Natural killer cell (primary cell): ENCODE measurements at places on chromosomes 5 and 9. TPM values are rescaled to one million over a fixed set of nuclear protein-coding genes. Genes with fewer than 3 reads are reported as not detected.
A peak's percentile ranks its signal among the peaks of the same experiment; 100 is the strongest.

GRCh38 chr9:4829969-4830368 lies 37.2 kb downstream of the RCL1 start:
- no peak for DNase-seq

The TAF9 gene
- 53.8 TPM for total RNA-seq

The NUTM2F gene
- total RNA-seq: not detected

The NR4A3 gene
- 31.1 TPM for total RNA-seq

GRCh38 chr9:78865737-78866136 lies 568.8 kb downstream of the PSAT1 start:
- no peak for DNase-seq

- no peak for DNase-seq
These were observed 226.7 kb upstream of the PTGER4 start for GRCh38 chr5:40452874-40453624.

- DNase-seq: no peak
These were observed 2.6 kb downstream of the TEX10 start for GRCh38 chr9:100350188-100350587.

The QRFP gene
- total RNA-seq: not detected

GRCh38 chr5:154190595-154191304 lies at the start of gene GALNT10:
Gene GALNT10, plus strand, starts transcription at chr5:154190733. Its CDS starts 134 bp downstream, at chr5:154190867.
- peak; percentile 86 for DNase-seq

GRCh38 chr5:7802855-7803254 lies 48.1 kb downstream of the CFAP90 start:
- no peak for DNase-seq

DNA sequence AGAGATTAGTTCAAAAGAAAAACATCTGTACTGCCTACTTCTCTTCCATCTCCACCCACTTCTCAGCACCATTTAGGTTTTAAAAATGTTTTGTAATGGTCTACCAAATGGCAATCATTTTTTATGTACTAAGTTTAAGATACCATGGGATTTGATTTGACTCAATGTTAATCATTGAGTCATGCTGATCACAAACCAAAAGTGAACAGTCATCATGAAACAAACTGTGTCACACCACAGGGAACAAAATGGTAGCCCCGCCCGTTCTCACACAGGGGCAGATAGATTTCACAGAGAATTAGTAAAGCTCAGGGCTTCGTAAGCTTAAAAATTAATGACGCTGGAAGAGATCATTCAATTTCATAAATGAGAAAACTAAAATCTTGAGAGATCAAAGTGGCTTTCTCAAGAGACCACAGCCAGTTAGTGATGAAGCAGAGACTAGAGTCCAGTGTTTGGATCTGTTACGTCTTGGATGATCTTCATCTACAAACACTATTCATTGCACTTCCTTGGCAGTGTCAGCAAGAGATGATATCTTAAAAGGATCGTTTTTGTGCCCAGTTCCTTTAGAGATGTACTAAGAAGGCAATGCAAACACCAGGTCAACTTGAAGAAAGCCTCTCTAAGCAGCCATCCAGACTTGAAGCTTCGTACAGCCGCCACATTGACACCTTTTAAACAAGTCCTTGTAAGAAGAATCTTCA lies 33.9 kb upstream of the TRIO start:
- DNase-seq: no peak

DNA sequence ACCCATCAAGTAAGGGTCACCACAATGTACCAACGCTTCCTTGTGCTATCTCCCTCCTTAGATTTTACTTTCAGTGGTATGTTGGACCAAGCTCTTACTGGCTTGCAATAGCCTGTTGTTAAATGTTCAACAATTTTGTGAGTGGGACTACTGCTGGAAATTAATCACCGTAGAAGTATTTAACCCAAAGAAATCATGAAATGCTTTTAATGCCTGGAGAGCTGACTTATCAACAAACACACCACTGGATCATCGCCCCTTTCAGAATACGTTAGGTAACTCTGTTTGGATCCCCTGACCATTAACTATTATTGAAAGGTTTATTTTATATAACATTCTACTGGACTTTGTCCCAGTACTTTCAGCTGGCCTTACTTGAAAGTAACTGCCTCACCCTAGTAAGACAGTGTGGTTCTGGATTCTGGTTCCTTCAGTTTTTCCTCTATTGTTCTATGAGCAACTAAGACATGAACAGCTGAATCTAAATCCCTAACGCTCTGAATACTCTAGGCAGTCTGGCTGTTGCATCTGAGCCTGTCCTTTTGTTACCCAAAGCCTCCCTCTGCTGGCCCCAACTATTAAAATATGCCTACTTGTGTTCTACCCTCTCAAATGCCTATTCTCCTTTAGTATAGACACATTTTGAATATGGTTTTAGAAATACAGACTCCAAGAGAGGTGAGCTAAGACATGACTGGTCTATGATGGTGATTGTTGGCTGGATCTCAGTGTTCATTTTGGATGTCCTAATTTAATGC lies 1203.4 kb upstream of the DMAC1 start:
- DNase-seq: no peak

DNA sequence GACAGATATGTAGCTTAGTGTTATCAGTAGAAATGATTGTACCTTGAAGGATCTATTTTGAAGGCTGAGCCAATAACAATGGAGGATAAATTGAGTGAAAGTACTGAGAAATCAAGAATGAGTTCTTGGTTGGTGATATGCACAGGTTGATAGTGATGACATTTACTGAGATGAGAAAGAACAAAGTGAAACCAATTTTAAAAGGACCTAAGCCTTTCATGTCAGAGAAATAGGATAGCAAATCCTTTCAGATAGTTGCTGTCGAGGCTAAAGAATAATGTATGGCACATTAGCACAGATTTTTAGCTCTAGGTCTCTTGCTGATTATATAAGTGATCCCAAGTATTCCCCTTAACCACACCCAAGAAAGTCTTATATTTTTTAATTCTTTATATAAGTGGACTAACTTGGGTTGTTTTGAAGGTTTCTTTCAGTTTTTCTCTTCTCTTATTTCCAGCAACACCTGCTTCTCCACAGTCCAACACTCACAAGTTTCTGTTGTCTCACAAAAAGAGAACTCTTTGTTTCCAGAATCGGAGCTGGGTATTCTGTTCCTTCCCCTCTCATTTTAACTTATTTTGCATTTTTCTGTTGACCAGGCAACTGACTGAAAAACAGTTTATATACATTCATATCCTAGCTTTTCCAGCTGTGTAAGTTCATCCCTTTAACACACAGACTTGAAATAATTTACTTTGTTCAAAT lies 286.9 kb upstream of the ATP10B start:
- DNase-seq: no peak

DNA sequence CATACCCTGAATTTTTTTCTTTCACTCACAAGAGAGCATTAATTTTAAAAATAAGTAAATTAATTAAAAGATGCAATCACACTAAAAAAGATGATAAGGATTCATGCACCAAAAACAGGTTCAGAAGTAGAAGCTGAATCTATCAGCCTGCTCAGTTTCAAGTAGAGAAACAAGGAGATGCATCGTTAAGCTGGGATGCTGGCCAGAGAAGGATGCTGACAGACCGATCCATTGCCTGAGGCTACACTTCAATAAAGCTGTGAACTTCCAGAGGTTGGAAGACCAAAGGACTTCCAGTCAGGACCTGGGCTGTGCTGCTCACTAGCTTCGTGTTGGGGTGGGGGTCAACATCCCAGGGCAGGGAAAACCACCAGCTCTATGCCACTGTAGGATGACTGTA lies 457.7 kb downstream of the EFNA5 start:
- DNase-seq: no peak

- DNase-seq: no peak
These were observed 98.1 kb downstream of the DOCK8 start for GRCh38 chr9:312596-313320.

DNA sequence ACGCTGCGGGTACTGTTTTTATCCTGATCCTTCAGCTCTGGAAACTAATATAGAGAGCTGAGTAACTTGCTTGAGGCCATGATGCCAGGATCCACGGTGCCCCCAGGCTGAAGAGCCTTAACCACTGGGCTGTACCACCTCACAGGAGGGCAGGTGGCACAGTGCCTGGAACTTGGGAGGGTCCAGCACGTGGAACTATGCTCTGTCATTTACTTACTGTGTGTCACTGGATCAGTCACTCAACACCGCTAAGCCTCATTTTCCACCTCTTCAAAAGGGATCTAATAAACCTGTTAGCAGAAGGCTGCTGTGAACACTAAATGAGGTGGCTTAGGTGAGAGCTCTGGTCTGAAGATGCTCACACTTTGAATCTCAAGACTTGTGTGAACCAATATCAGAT lies 29.6 kb downstream of the KCNIP1 start:
- DNase-seq: no peak

The ABO gene
- total RNA-seq: 4.2 TPM

The HTR1A gene
- total RNA-seq: not detected

DNA sequence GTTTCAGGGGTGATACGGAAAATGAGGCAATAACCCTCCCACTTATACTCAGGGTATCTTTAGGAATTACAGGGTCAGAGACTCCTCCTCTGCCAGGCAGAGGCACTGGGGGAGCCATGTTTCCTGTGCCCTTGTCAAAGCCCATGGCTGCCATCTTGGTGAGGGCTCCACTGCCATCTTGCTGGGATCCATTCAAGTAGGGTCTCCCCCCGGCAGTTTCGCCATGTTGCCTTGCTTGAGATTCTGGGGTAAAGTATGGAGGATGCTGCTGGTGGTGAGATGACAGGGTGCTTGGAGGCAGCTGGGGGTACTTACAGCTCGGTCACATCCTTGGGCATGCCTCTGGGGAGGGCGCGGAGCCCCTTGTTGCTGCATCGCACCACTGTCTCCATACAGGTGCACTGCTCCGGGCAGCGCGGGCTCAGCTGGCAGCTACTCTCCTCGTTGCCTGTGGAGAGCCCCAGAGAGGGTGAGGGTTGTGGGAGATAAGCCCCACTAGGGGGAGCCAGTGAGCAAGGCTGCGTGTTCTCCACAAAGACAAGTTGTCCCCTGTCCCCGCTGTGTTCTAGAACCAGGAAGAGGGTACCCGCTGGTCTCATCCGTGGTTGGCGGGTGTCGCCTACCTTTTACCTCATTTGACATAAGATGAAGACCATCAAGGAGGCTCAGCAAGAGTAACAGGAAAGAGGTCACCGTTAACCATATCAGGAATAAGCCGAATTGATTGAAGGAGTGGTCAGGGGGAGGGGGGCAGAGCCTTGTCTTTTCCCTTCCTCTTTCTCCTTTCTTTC lies 169.0 kb upstream of the PANK3 start:
- no peak for DNase-seq

The LRRC19 gene
- total RNA-seq: not detected

The LIX1 gene
- not detected for total RNA-seq

GRCh38 chr5:9149988-9150387 lies 395.9 kb downstream of the SEMA5A start:
- no peak for DNase-seq

GRCh38 chr9:109442716-109443115 lies 55.4 kb downstream of the PTPN3 start:
- DNase-seq: no peak

DNA sequence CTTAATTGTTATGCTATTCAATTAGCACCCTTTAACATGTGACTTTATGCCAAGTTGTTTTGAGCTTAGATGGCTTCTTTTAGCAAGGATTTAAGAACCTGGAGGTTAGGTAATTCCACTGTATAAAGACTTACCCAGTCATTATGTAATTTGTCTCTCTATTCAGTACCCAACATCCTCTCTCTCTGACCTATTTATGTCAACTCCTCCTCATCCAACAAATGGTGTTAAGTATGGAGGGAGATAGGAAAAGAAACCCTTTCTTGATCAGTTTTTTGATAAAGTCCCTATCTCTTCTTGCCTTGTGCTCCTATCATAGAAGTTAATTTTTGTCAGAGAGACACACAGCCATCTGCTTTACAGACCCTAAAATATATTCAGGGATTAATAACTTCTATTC lies 181.2 kb upstream of the GPR151 start:
- no peak for DNase-seq

The BAAT gene
- total RNA-seq: not detected

DNA sequence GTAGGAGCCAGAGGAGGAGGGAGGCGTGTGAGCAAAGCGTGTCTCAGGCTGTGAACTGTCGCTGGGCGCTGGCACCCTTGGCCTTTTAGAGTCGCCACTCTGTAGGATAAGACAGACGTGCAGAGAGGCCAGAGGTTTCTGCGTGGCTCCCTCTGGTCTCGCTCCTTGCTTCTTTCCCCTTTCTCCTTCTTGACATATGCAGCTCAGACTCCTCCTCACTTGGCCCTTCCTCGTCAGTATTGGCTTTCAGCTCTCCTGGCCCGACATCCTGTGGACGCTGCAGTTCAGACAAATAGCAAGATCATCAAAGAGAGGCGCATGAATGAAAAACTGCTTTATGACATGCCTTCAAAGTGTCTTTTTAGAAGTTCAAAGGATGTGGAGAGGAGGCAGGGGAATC lies 116.8 kb upstream of the SPRY4 start:
- no peak for DNase-seq

GRCh38 chr9:129138476-129139232 lies 27.4 kb downstream of the PTPA start:
- DNase-seq: no peak

DNA sequence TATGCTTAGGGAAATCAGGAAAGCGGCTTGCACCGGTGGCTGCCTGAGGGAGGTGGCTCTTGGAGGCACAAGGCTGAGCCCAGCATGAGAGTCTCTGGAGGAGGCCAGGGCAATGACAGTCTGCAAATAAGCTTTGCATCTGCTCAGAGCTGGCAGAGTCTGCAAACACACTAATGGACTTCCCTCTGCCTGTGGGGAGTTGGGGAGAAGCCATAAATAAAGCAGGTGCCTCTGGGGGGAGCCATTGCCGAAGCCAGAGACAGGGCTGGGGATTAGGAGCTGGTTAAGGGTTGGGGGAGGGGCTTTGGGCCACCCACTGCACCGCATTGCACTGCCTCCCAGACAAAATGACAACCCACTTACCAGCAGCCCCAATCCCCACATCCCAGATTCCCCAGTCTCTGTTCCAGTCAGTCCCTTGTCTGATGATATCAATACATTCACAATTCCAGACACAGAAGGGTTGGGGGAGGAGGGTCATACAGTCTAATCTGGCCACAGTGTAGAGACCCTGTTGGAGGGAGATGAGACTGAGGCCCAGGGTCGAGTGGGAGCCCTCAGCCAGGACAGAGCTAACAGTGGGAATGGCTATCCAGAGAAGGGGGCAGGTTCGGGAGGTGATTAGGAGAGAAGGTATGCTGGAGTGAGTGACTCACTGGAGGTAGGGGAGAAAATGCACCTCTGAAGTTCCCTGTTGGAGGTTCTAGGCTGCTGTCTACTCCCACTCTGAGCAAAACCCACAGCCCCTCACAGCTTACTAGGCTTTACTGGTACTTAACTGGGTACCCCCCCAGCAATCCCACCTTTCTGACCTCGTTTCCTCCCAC lies 53.7 kb downstream of the PAX5 start:
- DNase-seq: no peak

GRCh38 chr9:78552802-78553201 lies 255.9 kb downstream of the PSAT1 start:
- DNase-seq: no peak
